Inflammatory macrophage treated with lipopolysaccharide for 4 hours (primary cell): ENCODE measurements at places on chromosomes 7 and 10.

DNA sequence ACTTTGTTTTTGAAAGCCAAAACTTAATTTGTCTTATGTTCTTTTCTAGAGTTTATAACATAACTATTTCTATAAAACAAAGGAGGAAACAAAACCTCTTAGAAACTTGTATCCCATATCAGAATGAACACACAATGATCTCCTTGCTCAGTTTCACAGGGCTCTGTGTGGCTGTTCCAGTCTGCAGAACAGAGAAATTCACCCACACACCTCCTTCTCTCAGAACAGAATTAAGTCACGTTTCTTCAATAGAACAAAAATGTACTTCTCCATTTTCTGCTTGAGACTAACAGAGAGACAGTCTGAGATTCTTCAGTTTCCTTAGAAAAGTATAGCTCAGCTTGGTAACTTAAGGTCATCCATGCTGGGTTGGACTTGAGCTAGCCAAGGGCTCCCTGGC is 15.8 kb upstream of the DOCK1 start:
- DNase-seq = peak; percentile 14

- no peak for DNase-seq
Measured at GRCh38 chr7:132319481-132319880, 256.8 kb downstream of the PLXNA4 start.

- DNase-seq = no peak
Measured at GRCh38 chr10:47359626-47360418, 11.7 kb downstream of the RBP3 start.

DNA sequence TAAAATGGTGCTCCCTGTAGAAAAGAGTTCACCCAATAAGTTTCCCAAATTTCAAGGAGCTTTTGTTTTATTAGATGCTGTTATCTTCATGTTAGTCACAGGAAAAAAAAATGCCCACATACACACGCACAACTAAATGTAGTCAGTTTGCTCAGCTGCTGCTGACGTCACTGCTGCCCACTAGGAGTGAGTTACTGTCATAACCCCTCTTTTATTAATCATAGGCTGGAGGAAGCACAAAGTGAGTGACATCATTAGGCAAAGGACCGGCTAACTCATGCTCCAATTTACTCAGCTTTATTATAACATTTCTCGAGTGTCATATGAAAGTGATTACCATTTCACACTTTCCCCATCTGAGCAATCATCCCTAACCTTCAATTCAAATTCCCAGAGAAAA is 6.7 kb upstream of the INHBA start:
- DNase-seq = peak; percentile 100

- DNase-seq = no peak
Measured at GRCh38 chr7:157991761-157992160, 595.9 kb downstream of the PTPRN2 start.

- DNase-seq = no peak
Measured at GRCh38 chr7:130398526-130399090, 18.3 kb downstream of the CPA1 start.

GRCh38 chr7:144820552-144820951 is 15.3 kb downstream of the TPK1 start:
- no peak for DNase-seq

DNA sequence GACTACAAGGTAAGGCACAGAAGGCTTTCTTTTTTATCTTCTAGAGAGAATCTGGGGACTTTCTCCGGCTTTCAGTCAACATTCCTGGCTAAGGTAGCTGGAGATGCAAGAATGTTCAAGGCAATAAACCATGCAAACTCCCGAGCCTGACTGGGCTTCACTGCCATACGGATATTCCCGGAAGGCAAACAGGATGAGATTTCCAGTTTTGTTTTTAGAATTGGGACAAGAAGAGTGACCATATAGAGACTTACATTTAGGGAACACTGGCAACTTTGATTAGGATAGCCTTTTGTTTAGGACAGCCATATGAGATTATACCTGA is 269 bp downstream of the CALD1 start:
- no peak for DNase-seq

DNA sequence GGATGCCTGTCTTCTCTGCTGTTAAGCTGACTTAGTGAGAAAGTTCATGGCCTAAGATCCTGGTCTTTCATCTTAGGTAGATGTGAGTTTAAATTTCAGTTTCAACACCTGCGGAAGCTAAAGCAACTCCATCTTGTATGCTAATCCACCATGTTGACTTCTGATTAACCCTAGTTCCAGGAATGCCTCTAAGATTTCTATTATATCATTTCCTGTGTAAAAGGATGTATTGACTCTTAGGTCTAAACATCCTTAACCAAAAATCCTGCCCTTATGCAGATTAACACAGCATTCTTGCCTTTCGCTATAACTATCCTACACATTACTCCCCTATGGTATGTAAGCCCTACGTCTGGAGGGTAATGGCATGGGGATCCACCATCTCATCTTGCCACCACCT is 94.4 kb upstream of the CCDC6 start:
- DNase-seq = no peak

DNA sequence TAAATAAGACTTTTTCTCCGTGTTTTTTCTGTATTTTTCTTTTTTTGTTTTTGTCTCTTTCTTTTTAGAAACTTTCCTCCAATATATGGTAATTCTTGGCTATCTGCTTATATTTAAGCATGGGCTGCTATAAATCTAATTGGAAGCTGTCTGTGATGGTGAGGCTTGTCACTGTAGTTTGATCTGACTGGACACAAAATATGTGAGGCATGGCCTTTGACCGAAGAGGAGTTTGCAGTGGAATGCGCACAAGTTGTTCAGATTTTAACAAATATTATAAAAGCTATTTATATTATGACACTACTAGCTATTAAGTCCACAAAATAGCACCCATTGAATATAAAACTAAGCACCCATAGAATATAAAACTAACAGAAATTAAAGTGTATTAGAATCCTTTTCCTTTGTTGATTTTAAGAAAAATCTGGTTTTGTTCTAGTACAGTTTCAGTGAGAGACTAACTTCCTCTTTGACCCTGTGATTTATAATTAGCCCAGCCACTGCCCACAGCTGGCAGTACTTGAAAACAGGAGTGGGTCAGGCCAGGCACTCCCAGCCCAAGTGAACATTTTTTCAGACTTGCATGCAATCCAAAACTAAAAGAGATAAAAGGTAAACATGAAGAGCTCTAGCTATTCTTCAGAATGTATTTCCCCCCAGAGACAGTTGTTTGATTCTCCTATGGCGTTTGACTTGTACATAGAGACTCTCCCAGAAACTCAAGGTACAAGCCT is 69.9 kb upstream of the FGL2 start:
- peak; percentile 38 for DNase-seq

DNA sequence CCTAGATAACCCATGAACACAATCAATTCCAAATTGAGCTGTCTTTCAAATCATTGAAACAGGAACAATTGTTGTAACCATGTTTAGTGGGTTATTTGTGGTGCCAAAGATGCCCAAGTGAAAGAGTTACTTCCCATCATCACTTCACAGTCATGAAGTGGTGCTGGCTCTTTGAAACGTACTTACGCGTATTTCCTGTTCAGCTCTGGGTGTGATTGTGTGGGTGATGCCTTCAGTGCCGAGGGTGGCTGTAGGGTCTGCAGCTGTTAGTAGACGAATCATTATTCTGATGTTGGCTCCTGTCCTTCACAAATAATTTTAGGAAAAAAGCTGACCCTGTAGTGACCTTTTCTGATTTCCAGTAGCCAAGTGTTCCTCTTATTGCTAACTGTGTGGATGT is 323.1 kb upstream of the KIAA1217 start:
- DNase-seq = no peak
